Subcutaneous preadipocyte (primary cell): ENCODE measurements at places on chromosomes 1 and 21. TPM values are rescaled to one million over a fixed set of nuclear protein-coding genes. Genes with fewer than 3 reads are reported as not detected.

The TNFRSF14 gene
- 8.6 and 11.4 TPM in 2 replicates for total RNA-seq

The COG2 gene
- 17.6 and 23.3 TPM in 2 replicates for total RNA-seq

The STK40 gene
- total RNA-seq: 9.2 and 10.4 TPM in 2 replicates

The ZNF326 gene
- total RNA-seq: 7.7 and 8.4 TPM in 2 replicates

The ZMPSTE24 gene
- total RNA-seq: 47.8 and 56.5 TPM in 2 replicates

The LIPI gene
- total RNA-seq: not detected in 2 replicates

The MYBPHL gene
- total RNA-seq: not detected in 2 replicates
